ENCODE measurements at places on chromosomes 1 and 21.

- DNase-seq: peak; percentile 100
Measured at GRCh38 chr1:58546520-58547308, at the start of gene OMA1. OMA1 (minus strand) TSS chr1:58546726; CDS start chr1:58539294, 7,432 bp downstream.

GRCh38 chr1:6348511-6349191 lies 44.9 kb downstream of the ACOT7 start:
- peak; percentile 47 for DNase-seq

GRCh38 chr1:16235944-16236510 lies 956 bp downstream of the CPLANE2 start:
- DNase-seq: peak; percentile 86

DNA sequence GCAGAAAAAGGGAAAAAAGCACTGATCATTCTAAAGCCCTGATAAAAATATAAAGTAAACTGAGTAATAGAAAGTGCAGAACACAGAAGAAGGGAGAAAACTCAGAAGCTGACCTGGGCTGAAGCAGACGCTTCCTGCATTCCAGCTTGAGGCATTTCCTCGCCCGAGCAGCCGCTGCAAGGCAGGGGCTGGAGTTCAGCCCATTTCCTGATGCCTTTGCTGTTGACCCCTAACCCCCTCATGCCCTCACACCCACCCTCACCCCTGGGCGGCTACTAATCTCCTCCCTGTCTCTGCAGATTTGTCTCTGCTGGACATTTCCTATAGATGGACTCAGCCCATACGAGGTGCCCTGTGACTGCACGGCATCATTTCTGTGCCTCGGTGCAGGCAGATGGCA lies 227.8 kb downstream of the NPHP4 start:
- no peak for DNase-seq

GRCh38 chr1:156316909-156317308 lies 17.8 kb upstream of the VHLL start:
- DNase-seq: no peak

GRCh38 chr1:40075266-40075665 lies 21.8 kb downstream of the PPT1 start:
- no peak for DNase-seq

Measured in DMS53 (cell line).